ENCODE measurements at places on chromosomes 2 and 18.

GRCh38 chr2:8525582-8526402, 156.1 kb upstream of the ID2 start:
- DNase-seq = no peak

DNA sequence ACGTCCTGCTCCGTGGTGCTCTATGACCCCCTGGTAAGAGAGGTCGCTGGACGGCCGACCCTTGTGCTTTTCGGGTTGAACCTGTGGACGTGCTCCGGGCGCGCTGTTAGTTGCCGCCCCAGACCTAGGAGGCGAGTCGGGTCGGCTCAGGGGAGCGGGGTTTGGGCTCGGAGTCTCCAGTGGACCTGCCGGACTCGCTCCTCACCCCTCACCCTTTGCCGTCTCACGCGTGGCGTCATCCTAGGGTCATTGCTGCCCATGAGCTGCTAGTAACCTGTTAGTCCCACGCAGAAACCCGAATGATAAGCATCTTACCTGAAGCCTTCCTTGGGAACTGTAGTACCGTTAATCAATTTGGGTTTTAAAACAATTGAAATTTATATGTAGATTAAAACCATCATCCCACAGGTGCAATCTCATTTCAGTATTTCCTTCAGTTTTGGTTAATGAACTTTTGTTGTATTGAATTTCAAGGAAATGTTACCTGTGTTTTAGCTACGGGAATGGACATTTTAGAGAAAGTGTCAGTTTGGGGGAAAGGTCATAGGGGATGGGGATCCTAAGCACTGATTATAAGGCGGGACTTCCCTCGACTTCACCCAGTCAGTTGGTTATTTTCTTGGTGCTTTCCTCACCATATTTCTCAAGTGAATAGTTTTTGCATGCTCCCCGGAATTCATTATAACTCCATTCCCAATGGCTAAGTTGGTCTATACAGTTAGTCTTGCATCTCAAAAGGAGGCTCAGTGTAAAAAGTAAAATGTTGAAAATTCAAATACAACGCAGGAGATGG, 536 bp downstream of the ELP2 start:
- no peak for DNase-seq

GRCh38 chr2:84628486-84628885, 112.2 kb downstream of the DNAH6 start:
- DNase-seq = no peak

GRCh38 chr2:109259671-109260070, 130.7 kb downstream of the SH3RF3 start:
- no peak for DNase-seq

GRCh38 chr18:425106-425745, 75.3 kb downstream of the COLEC12 start:
- DNase-seq = no peak

DNA sequence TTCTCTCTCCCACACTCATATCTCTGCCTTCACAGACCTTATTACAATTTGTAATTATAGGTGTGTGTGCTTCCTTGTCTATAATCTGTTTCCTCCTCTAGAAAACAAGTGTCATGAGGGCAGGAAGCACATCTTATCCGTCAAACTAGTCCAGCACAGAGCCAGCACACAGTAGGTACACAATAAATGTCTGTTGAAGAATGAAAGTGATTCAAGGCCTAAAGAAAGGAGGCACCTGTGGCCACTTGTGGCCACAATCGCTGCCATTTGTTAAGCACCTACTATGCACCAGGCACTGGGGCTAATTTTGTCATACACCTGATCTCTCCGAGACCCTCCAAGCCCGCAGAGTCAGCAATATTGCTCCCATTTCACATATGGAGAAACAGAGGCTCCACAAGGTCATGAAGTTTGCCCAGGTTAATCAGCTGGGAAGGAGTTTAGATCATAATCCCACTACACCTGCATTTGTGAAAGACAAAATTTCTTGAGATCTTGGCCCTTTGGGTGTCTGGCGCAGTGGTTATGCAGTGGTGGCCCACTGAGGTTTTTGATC, 78.4 kb downstream of the TNS1 start:
- DNase-seq = no peak

DNA sequence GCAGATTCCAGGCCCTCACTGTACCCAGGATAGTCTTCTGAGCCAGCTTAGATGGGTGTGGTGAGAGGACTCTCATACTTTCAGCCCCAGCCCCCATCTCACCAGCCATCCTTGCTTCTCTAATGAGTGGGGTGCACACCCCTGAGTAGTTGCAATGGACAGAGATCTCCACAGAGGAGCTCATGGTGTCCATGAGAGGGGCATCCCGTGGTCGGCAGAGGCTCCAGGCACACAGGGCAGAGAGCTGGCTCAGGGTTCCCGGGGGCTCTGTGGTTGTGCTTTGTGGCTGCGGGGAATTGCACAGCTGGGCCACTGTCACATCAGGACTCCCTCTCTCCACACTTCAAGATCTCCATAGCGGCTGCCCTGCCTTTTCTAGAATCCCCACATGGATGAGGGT, 226.0 kb upstream of the PXDN start:
- DNase-seq = no peak

DNA sequence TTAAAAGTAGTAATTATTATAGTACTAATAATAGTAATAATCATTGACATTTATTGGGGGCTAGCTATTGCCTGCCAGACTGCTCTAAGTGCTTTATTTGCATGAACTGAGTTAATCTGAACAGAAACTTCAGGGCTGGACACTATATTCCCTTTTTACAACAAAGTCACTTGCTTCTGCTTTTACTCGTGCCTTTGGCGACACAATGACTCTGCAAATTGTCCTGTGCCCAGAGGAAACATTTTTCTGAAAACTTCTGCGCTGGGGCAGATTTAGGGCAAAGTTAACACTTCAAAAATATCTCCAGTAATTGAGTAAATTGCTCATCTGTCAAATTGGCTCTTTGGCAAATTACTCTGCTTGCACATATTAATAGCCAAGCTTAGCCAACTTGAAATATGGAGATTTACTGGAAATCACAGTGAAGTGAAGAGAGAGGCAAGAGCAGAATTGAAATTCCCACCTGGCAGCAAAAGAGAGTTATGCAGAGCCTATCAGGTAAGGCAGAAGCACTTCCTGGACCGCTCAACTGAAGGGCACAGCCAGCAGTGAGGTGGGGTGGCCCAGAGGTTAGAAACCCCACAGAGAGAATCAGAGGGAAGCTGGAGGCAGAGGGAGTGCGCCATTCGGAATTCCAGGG, 36.3 kb downstream of the BMP10 start:
- DNase-seq = no peak

DNA sequence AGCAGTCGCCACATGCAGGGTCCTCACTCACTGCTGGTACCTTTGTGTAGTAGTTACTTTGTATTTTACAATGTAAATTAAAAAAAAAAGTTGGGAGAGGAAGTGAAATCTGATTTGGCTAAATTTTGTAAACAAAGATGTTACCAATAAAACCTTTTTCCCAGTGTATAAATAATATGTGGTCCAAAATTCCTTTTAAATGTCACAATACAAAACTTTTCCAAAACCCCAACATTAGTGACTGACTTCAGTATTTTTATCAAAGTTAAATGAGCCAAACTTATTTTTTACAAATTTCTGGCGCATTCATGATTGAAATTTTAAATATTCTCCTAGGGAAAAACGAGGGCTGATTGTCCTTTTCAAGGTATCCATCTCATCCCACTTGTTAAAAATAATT, 239.9 kb downstream of the AGAP1 start:
- no peak for DNase-seq

- no peak for DNase-seq
Measured at GRCh38 chr18:34529358-34530335, 180.5 kb upstream of the DTNA start.

DNA sequence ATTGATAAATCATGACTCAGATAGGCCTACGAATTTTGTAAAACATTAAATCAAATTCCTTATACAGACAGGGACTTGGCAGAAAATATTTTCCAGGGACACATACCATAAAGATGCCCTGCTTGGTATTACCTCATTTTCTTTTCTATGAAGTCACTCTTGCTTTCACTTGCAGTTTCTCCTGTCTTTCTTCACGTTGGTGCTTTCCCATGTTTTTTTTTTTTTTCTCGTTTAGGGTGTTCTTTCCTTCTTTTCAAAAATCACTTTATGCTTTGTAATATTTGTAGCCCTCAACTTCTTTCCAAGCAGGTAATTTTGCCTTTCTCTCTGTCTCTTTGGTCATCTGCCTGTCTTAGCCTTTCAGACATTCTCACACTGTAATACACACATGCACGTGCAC, 40.7 kb downstream of the CDC42EP3 start:
- DNase-seq = no peak

DNA sequence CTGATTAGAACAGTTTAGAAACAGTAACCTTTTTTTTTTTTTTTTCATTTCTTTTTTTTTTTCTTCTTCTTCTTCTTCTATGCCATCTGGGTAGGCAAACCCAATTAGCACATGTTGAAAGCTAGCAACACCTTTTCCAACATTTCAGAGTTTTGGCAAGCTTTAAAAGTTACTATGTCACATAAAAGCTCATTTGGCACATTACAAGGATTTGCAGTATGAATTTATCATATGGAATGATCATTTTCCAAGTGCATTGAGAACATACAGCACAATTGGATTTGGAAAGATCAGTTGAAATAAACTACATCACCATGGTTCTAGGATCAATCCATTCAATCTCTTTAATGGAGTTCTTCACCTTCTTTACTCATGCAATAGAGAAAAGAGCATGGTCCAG, 847.0 kb downstream of the LRRTM4 start:
- no peak for DNase-seq

DNA sequence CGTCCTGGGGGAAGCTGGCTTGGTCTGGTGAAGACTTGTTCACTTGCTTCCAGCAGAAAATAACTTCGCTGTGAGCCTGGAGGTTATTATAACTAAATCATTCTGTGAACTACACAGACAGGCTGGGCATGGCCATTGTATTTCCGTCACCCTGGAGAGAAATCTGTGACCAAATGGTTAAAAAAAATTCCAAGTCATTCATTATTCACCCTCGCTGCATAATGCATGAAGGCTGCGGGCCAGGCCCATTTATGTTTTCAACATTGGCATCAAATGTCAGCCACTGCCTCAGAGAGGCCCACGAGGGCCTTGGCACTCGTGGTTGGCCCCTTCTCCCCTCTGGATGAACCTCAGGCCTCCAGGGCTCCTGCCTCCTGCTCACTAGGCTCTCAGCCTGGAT, 57.7 kb downstream of the RRM2 start:
- no peak for DNase-seq

- no peak for DNase-seq
Measured at GRCh38 chr18:23380817-23381216, 72.3 kb upstream of the RIOK3 start.

GRCh38 chr2:237264480-237265219, 149.3 kb downstream of the COL6A3 start:
- DNase-seq = no peak

DNA sequence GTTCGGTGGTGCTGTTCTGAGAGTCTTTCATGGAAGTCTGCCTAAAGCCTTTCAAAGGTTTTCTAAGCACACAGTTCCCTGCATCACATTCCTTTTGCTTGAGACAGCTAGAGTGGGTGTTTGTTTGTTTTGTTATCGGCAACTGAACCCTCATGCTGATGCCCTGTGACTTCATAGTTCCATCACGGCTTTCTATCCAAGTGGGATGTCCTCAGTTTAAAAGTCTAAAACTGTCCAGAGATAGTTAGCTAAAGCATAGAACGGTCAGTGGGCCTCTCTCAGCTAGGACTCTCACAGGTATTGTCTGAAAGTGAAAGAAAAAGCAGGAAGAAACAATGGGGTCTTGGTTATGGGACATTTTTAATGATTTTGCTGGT, 337.3 kb downstream of the OSR1 start:
- no peak for DNase-seq

GRCh38 chr18:5546660-5547059, 2.9 kb upstream of the EPB41L3 start:
- DNase-seq = no peak

- no peak for DNase-seq
Measured at GRCh38 chr2:15560140-15560987, 770 bp downstream of the NBAS start.

DNA sequence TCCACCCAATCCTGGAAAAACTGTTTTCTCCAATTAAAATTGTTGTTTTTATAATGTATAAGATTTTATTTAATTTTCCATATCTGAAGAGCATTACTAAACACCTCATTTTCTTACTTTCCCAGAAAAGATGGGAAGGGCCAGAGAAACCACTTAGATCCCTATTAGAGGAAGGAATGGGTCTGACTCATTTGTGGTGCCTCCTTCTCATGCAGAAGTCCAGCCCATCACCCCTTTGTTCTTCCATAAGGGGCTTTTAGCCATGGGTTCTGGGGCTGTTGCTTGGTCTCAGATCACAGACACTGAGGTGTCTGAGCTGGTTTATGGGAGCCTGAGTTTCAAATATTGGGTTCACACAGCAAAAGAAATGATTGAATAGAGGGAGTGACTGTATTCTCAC, 152.2 kb downstream of the ESCO1 start:
- no peak for DNase-seq

GRCh38 chr2:60408207-60408606, 145.2 kb downstream of the BCL11A start:
- no peak for DNase-seq

GRCh38 chr2:199955339-199956061, at the start of the genes MAIP1 and TYW5:
MAIP1 (plus strand) TSS chr2:199955582; CDS start chr2:199955799, 217 bp downstream.
TYW5 (minus strand) TSS chr2:199955491; CDS start chr2:199955470, 21 bp downstream.
- peak; percentile 60 for DNase-seq

GRCh38 chr2:216665242-216665641, 30.1 kb downstream of the IGFBP5 start:
- DNase-seq = no peak

DNA sequence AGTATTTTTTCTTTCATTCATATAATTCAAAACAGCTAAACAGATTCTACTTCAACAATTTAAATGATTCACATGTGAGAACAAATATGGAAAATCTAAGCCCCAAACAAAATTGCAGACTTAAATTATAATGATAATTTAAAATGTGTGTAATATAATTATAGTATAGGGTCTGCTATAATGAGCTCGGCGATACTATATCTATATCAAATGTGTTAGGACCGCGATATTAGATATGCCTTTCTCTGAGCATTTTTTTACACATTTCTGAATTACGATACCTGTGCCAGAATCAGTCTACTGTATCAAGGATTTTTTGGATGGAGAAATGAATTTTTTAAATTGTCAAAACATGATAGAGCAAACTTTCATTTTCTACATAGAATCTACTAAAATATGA, 808.8 kb upstream of the POU3F3 start:
- DNase-seq = no peak

- no peak for DNase-seq
Measured at GRCh38 chr2:111967018-111967417, 68.6 kb downstream of the MERTK start.

- DNase-seq = no peak
Measured at GRCh38 chr18:21270453-21270852, 28.4 kb downstream of the GREB1L start.

DNA sequence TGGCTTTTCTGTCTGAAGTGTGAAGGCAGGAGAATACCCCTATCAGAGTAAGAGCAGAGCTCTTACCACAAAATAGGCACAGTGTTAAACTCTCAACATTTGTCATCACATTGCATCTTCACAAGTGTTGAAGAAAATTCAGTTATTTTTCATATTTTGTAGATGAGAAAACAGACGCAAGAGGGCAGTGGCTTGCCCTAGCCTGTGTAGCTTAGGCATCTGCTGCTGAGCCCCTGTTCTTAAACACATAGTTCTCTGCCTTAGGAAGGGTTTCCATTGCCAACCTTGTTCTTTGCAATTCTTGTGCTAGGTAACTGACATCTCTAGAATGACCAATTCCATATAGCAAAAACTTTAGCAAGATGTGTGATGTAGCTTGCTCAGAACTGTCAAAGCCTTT, 112.7 kb upstream of the RMDN2 start:
- no peak for DNase-seq

- no peak for DNase-seq
Measured at GRCh38 chr2:9739531-9739964, 103.7 kb upstream of the TAF1B start.

- DNase-seq = peak; percentile 28
Measured at GRCh38 chr2:207165121-207166038, at the start of gene KLF7. KLF7 (minus strand) TSS chr2:207165948; CDS start chr2:207165568, 380 bp downstream.

- no peak for DNase-seq
Measured at GRCh38 chr2:179302764-179303571, 38.3 kb upstream of the SESTD1 start.

All from stimulated activated CD4-positive, alpha-beta T cell treated with anti-CD3 and anti-CD28 coated beads, Interleukin-15, amount 100 ng/mL, for 1 hour (primary cell).